ENCODE measurements at places on chromosomes 13 and 19.

DNA sequence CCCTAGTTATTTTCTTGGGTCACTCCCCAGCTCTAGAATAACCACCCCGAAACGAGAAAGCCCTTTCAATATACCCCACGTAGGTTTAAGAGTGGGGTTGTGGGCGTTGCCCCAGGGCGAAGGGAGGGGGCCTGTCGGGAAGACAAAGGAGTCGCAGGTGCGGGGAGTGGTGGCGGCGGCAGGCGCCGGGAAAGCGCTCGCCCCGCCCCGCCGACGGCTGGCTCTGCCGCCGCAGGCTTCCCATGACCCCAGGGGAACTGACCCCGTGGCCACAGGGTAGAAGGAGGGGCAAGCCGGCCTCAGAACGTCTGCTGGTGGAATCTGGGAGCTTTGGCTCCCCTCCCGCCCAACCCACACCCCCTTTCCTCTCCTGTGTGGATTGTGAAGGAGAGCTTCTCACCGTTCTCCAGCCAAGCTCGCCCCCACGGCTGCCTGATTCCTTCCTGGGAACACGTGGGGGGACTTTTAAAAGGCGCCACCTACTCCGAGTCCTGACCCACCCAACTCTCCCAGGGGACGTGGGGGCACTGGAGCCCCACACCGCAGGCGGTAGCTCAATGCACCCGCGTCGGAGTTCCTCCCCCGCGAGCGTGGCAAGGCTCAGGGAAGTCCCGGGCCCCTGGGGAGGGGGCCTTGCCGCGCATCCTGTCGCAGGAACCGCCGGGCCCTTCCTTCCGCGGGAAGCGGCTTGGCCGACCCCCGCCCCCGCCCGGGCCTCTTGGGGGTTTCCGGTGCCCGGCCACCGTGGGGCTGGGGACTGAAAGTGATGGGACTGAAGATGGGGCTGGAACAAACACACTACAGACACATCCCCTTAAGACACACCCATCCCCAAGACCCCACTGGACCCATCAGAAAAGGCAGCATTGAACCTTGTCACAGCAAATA lies 5.5 kb downstream of the IER2 start:
- peak; percentile 28 for DNase-seq

GRCh38 chr19:42150911-42151361 lies 18.7 kb upstream of the POU2F2 start:
- DNase-seq, result no peak

DNA sequence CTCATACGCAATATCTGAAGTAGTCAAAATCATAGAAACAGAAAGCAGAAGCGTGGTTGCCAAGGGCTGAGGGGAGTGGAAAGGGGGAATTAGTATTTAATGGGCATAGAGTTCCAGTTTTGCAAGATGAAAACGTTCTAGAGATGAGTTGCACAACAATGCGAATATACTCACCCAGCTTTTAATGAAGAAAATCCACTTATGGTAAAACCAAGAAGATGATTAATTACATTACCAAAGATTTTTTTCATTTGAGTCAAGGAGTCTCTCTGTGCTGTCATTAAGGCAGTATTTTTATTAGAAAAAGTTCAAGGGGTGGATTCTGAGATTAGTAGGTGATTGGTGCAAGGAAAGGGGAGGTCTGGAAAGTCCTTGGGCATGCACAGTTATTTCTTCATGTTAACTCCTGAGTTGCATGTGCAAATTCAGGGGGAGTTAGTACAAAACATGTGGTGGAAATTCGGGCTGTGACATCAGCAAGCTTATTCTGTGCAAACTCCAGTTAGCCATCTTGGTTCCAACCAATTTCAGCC lies 6.9 kb upstream of the CBY2 start:
- DNase-seq, result no peak

- no peak for DNase-seq
These were observed 65.7 kb downstream of the IPO5 start for GRCh38 chr13:98019186-98019585.

GRCh38 chr13:98923641-98924397 lies 54.0 kb downstream of the DOCK9 start:
- DNase-seq, result no peak

DNA sequence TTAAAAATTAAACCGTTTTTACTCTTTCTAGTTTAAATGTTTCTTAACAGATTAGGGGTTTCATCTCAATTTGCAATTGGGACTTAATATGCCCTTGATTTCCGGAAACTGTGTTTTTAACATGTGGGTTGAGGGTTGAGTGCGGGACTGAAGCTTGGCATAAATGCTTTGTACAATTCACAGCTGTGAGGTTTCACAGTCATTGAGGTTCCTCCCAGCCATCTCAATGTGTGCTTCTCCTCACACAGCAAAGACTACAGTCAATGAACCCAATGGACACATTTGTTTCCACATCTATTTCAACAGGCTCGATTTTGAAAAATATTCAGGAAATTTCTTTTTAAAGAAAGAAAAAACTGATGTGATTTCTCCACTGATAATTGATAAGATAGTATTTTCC lies 328.6 kb downstream of the TBC1D4 start:
- DNase-seq, result no peak

- DNase-seq, result peak; percentile 3
These were observed 814 bp downstream of the ZNF480 start for GRCh38 chr19:52297601-52298364.

DNA sequence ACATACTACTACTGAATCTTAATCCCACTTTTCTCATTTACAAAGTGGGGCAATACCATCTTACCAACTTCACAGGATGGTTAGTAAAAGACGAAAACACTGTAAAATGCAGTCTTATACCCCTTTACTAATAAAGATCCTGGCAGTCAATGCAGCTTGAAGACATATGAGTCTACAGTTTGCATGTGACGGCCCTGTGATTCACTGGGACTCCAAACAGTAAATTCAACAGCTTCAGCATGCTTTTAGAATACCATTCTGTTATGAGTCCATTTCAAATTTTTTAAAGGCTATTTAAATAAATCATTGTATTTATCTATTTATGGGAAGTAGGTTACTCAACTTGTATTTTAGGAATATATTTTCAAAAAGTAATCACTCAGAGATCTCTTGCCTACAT lies 629.1 kb downstream of the LIG4 start:
- no peak for DNase-seq

DNA sequence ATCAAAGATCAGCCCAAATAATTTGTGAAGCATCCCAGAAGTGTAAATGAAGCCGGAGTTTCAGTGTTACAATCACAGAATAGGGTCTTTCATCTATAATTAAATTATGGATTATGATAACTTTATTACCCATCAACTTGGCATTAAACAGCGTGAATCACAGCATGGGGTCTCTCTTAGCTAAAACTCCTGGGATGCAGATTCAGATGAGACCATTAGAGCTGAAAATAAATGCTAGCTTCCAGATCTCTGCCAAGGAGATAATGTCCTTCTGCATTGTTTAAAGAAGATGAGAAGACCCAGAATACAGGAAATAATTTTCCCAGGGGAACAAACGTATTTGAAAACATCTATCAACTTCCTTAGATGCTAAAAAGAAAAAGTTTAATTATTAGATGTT lies 546.0 kb upstream of the PCDH9 start:
- DNase-seq, result no peak

DNA sequence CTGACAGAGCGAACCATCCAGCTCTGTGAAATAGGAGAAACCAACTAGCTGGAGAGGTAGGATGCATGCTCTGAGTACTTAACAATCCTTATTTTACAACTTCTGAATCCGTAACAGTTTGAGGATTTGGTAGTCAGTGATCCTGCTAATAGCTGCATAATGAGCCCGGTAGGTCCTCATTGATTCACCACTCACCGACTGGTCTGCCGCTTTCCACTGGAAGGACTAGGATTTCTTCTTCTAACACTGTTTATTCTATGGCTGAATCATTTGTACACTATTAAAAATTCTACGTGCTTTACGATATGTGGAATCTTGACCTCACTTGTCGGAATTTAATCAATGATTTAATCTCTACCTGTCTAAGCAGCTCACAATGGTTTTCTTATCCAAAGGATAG lies 33.9 kb downstream of the SPATA13 start:
- no peak for DNase-seq

DNA sequence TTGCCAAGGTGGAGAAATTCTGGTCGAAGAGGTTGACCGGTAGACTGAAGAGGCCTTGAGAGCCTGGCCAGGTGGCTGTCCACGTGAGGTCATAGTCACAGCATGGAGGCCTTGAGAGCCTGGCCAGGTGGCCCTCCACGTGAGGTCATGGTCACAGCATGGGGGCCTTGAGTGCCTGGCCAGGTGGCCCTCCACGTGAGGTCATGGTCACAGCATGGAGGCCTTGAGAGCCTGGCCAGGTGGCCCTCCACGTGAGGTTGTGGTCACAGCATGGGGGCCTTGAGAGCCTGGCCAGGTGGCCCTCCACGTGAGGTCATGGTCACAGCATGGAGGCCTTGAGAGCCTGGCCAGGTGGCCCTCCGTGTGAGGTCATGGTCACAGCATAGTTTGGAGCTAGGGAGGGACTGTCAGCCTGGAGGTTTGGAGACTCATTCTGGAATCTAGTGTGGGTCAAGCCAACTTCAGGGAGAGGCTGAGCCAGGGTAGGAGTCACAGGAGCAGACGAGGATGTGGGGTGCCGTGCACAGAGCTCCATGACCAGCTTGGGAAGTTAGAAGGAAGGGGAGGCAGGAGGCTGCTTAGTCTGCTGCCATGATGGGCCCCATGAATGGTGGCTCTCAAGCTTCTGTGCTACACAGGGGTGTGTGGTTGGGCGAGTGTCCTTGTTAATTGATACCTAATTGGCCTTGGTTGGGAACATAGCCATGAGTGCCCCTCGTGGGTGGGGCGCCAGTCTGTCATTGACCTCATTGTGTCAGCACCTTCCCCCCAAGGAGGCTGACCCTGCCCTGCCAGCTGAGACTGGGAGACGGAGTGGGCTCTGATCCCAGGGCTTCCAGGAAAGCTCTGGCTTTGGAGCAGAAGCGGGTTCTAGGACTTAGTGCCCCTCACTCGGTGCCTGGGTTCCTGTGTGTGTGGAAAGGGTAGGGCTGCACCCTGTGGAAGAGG lies 4.0 kb downstream of the LENG9 start:
- no peak for DNase-seq

GRCh38 chr13:110706570-110707372 lies 855 bp upstream of the CARS2 start:
- no peak for DNase-seq

DNA sequence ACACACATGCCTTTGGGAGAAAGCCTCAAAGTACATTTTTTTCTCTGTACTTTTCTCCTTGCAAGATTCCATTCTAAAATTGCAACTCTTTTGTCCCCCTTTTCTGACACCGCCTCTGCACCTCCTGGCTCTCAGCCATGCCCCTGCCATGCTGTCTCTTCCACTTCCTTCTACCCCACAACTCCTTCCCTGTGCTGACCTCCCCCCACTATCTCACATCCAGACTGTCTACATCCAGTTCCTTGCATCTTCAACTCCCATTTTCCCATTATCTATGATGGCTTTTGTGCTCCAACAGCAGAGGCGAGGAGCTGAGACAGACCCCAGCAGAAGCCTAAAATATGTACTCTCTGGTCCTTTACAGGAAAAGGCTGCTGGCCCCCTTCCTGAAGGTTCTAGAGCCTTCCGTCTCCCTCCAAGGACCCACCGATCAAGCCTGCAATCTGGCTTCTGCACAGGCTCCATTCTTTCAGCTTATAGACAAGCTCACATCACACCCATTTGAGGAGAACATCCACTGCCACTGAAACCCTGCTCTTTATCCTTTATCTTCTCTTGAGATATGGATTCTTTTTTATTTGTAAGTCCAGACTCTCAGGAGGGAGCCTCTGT lies 50.2 kb downstream of the RFX2 start:
- no peak for DNase-seq

GRCh38 chr19:14477418-14478112 lies 2.4 kb upstream of the PTGER1 start:
- no peak for DNase-seq

DNA sequence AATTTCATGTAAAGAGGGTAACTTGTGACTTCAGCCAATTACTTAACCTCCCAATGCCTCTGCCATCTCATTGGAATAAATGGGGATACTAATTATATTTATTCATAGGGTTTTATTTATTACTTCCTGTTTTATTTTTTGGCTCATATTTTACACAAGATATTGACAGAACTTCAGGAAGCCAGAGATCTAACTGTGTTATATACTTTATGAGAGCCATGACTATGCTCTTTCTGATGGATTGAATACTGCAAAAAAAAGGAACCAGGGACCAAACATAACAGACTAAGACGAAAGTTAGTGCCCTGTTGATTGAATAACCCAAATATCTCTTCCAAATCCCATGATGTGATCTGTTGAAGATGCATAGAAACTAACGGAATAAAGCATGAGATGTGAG lies 243.3 kb upstream of the STARD13 start:
- no peak for DNase-seq

DNA sequence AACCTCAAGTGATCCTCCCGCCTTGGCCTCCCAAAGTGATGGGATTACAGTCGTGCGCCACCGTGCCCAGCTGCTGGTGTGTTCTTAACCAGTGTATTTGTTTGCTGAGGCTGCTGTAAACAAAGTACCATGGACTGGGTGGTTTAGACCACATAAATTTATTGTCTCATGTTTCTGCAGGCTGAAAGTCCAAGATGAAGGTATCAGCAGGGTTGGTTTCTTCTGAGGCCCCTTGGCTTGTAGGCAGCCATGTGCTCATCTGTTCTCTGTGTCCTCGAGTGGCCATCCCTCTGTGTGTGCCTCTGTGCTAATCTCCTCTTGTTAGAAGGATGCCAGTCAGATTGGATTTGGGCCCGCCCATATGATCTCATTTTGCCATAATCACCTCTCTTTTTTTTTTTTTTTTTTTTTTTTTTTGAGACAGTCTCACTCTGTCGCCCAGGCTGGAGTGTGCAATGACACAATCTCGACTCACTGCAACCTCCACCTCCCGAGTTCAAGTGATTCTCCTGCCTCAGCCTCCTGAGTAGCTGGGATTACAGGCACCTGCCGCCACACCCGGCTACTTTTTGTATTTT lies 31.8 kb downstream of the PEX11G start:
- DNase-seq, result no peak

GRCh38 chr13:28322256-28322905 lies 172.5 kb downstream of the FLT1 start:
- no peak for DNase-seq

GRCh38 chr19:21569494-21569865 lies 64.1 kb downstream of the ZNF429 start:
- no peak for DNase-seq

DNA sequence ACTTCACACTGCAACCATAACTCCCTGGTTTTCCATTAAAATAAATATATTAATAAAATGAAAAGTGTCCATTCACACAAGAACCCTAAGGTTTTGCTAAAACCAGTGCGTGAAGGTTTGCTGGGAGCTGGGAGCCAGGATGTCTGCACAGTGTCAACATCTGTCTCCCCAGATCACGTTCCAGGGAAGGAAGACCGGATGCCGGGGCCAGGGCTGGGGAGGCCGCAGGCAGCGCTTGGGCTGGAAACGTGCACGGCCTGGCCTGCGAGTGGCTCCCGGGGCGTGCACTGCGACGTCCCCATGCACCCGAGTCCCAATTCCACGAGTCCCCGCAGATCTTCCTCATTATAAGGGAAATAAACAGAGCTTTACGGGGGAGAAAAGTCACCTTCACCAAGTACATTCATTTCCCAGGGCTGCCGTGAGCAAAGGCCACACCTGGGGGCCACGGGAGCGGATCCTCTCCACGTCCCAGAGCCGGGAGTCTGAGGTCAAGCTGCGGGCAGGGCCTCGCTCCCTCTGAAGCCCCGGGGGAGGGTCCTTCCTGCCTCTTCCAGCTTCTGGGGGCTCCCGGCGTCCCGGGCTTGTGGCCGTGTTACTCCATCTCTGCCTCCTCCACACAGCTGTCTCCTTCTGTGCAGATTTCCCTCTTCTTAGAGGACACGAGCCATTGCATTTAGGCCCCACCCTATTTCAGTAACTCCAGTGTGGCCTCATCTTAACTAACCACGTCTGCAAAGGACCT lies 12.8 kb downstream of the SHC2 start:
- no peak for DNase-seq

Data from NCI-H748 treated with DMSO at 0.1 percent for 48 hours (cell line).